ENCODE measurements at places on chromosomes 11 and 22.

- peak; percentile 20 for DNase-seq
Measured at GRCh38 chr11:19345848-19346681, 105.3 kb upstream of the E2F8 start.

DNA sequence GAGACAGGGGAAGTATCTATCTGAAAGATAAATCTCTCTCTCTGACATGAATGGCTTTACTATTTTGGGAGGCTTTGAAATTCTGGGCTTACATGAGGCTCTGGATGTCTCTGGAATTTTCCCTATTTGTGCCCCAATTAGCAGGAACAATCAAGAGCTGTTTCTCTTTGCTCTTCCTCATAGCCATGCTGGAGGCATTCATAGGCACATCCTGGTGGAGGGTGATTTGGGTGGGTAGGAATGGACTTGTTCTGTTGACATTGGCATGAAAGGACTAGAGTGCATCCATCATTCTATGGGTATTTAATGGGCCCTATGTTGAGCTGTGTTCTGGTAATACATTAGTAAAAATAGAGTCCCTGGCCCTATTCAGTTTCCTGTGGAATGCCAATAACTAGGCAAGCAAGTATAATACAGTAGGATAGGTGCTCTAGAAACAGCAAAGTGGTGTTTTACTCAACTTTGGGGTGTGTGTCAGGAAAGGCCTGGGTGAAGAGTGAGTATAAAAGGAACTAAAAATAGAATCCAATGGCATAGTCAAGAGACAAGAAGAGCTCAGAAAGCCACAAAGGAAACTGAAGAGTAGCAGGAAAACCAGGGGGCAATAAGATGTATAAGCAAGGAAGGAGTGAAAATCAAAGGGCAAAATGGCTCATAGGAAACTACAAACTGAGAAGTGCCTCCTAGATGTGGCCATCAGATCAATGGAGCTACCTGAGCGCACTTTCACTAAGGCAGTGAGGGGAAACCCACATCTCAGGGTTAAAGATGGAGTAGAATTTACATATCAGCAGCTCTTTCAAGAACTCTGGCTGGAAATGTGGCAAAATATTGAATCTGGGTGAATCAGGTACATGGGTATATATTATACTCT lies 45.0 kb downstream of the CWC15 start:
- no peak for DNase-seq

DNA sequence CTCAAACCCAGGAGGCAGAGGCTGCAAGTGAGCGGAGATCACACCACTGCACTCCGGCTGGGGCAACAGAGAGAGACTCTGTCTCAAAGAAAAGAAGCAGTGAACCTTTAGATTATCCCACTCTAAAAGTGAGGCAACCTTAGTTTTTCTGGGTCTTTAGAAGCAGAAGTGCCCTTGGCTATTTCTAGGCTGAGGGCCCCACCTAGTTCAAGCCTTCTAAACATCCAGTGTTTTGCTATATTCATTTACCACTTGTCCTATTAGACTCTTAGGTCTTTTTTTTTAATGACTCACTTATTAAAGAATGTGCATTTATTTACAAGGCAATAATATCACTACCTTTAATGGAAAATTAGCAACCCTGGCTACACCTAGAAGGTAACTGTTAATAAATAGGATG lies 16.7 kb upstream of the EHF start:
- DNase-seq = no peak

DNA sequence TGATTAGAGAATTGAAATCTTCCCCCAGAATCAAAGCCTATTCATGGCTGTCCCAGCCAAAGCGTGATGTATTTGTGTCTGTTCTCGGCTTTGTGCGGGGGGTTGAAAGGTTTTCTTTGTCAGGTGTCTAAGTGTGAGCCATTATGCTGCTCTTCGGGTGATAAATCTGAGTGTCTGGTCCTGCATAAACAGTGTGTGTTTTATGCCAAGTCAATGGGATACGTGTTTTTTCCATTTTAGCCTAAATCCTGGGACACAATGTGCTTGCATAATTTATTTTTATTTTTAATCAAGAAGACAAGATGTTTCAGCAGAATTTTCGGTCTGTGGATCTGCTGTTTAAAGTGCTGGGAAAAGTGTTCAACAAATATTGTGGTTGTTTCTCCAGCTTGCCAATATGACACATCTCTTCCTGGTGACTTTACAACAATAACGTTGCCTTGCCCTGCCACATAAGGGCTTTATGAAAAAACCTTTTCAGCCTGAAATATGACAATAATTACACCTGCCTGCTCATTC lies 267.8 kb downstream of the TBC1D22A start:
- DNase-seq = no peak

- no peak for DNase-seq
Measured at GRCh38 chr22:37129866-37130441, 19.8 kb downstream of the IL2RB start.

- no peak for DNase-seq
Measured at GRCh38 chr22:17973217-17973616, 51.1 kb downstream of the MICAL3 start.

GRCh38 chr11:65610404-65610803 lies 3.6 kb downstream of the MAP3K11 start:
- DNase-seq = no peak

DNA sequence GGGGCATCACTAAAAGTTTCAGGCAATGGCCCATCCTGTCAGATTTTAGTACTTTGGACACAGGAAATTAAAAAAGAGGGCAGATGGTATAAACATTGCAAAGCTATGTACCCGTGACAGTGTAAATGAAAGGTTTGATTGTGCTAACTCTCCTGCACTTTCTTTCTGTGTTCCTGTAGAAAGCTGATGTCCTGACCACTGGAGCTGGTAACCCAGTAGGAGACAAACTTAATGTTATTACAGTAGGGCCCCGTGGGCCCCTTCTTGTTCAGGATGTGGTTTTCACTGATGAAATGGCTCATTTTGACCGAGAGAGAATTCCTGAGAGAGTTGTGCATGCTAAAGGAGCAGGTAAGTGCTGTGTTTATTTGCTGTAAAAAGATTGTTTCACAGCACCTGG lies 10.3 kb downstream of the CAT start:
- no peak for DNase-seq

GRCh38 chr11:95466416-95466815 lies 235.4 kb upstream of the SESN3 start:
- DNase-seq = no peak

GRCh38 chr11:134292661-134293060 lies 16.5 kb downstream of the GLB1L3 start:
- no peak for DNase-seq

- no peak for DNase-seq
Measured at GRCh38 chr22:27381960-27382742, 419.4 kb downstream of the MN1 start.
